ENCODE measurements at places on chromosomes 7 and 10.

- no peak for DNase-seq
These were observed 36.5 kb downstream of the ETV1 start for GRCh38 chr7:13952921-13953320.

DNA sequence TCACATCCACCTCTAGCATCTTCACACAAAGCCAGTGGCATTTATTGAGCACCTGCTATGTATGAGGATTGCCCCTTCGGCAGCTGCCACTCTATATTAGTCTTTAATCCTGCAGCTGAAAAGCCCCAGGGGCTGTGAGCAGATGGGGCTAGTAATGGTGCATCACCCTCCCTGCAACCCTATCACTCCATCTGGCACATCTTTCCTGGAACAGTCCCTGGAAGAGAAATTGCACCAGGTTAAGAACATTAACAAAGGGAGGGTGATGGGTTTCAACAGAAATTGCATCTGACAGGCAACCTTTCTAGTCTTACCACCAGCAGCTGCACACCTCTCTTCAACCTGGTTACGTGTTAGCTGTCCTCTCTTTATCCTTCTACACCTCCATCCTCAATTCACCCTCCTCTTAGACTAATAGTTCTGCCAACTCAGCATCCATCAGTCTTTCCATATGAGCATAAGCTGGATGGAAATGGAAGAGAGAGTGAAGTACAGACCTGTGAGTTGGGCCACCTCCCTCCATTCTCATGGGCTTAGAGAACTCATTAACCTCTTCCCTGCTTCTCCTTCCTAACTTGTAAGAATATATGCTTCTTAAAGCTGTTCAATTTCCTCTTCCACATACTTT lies 168.6 kb upstream of the NEBL start:
- DNase-seq: no peak

DNA sequence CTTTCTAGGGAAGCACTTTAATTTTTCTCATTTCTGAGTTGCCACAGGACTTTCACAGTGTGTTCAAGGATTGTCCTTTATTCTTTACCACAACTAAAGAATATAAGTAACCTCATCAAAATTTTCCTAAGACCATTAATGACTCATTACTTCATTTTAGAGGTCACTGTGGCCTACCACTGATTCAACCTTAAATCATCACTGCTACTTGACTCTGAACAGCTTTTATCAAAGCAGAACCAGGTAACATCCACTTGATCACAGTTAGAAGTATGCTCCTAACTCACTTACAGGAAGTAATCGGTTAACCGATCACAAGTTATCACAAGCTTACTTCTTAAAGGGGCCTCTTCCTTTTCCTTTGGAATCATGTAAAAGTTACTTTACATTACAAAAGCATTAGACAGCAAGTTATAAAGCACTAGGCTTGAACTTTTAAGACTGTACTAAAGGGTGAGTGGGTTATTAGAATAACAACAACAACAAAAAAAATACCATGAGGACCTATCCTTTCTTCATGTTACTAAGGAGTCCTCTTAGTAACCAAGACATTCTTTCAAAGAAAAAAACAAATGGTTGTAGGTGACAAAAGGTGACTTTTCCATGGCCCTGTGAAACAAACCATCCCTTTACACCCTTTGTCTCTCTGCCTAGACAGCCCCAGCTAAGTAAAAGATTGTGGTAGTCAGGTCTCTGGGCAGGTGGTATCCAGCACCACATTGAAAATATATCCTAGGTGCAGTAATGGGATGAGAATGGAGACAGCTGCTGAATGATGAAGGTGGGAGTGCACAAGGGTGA lies 40.0 kb upstream of the PDK4 start:
- DNase-seq: no peak

DNA sequence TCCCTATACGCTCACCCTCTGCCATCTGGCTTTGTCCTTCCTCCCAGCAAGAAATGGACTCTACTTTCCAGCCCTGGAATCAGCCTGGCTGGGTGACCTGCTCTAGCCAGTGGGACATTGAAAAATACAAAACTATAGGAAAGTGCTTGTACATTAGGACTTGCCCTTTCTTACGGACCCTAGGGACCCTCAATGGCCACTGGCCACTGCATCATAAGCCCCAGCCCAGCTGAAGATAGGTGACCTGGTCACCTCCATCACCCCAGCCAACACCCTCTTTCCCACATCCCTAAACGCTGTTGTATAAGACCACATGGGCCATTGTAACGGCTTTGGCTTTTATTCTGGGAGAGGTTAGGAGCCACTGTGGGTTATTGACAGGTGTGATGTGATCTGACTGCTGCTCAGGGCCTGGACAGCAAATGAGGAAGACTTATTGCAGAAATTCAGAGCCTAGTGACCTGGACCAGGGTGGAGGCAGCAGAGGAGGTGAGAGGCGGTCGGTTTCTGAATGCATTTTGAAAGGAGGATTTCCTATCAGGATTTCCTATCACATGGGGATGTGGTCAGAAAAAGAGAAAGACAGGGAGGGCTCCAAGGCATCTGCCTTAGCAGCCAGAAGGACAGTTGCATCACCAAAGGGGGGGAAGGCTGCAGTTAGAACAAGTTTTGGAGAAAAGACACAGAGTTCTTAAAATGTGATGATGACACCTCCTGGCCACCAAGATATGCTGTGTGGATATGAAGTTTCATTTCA lies 2.2 kb upstream of the LMBR1 start:
- DNase-seq: no peak

DNA sequence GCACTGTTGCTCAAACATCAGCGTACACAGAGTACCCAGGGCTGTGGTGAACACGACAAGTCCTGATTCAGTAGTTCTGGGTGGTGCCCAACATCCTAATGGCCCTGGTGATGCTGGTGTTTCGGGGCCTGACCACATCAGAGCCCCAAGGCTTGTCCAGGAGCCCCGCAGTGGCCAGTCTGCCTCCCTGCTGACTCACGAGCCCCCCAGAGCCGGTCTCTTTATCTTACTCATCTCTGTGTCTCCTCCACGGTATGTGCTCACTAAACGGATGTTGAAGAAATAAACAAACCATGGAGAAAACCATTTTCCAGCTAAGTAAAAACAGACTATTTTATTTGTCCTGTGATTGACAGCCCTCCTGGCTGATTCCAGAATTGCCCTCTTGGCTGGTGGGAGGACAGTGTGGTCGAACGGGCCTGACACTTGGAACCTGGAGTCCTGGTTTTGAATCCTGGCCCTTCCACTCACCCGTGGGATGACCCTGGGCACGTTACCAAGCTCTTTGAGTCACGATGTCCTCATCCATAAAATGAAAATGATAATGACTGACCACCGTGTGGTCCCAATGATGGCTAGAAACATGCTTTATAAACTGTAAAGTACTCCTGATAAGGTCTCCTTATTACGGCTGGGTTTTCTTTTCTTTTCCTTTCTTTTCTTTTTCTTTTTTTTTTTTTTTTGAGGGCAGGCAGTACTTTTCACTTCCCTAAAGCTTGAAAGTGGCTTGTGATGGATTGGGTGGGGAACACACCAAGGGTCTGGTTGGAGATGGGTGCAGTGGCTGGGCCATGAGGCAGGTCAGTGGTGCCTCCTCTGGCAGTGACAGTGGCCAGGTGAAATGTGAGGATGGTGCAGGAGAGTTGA lies 5.7 kb downstream of the HIP1 start:
- DNase-seq: no peak

GRCh38 chr7:41438705-41439514 lies 264.0 kb downstream of the INHBA start:
- no peak for DNase-seq
